ENCODE measurements at places on chromosomes 4 and X.
A peak's percentile ranks its signal among the peaks of the same experiment; 100 is the strongest.

GRCh38 chr4:168577624-168578023, 80.8 kb downstream of the PALLD start:
- no peak for DNase-seq

DNA sequence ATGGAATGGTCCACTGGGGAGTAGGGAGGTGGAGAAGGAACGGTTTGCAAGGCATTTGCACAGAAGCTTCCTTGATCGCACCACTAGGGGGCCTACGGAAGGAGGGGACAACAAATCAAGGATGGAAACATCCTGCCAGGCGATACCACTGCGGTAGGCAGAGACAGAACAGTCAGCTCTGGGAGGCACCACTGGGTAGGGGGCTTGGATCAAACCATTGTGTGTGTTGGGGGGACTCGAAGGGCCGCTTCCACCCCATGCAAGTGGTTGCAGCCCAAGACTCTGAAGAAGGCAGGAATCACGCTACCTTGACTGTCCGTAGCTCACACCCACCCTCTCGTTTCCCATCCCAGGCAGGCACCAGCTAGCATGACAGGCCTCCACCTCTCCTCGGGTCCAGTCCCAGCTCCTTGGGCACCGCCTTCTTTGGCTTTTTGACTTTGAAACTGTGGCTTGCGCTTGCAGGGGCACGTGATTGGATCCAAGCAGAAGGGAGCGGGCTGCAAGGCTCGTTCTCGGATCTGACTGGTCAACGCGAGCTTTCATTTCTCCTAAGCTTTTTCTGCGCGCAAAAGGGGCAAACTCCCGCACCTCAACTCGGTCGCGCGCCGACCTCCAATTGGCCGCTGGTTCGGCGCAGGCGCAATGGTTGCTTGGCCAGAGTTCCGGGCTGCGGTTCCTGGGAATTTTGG, 28.4 kb downstream of the GAGE1 start:
- peak; percentile 9 for DNase-seq

GRCh38 chr4:82747686-82748575, 50.7 kb downstream of the SCD5 start:
- no peak for DNase-seq

- DNase-seq: no peak
Measured at GRCh38 chr4:125115476-125115875, 199.3 kb upstream of the FAT4 start.

DNA sequence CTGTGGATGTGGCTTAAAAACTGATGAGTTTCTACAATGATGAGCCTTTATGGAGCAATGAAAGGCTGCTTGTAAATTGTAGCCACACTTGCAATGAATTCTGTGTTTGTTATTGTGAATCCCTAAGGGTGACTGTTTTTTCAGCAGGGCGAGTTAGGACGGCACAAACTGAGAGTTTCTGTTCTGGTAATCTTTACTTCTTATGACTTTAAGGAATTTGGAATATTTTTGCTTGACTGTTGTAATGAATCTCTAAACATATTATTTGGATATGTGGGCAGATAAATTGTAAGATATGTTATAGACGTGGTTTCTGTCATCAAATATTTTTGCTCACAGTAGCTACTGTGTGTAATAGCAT, 22.2 kb downstream of the RBPJ start:
- DNase-seq: no peak

DNA sequence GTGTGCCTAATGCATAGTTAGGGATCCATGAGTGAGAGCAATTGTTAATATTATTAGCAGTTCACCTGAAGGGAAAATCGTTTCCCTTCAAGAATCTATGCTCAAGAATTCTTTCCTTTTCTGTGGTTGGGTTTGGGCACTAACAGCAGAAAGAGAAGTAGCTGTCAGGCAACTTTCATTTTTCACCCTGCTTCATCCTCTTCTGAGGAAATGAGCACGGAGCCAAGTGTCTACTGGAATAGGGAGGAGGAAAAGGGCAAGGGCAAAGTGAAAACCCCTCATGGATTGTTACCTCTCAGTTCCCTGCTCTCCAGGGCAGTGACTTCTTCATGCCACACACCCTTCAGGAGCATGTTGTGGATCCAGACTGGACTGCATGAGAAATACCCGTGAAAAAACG, 2.6 kb upstream of the HPGDS start:
- no peak for DNase-seq

DNA sequence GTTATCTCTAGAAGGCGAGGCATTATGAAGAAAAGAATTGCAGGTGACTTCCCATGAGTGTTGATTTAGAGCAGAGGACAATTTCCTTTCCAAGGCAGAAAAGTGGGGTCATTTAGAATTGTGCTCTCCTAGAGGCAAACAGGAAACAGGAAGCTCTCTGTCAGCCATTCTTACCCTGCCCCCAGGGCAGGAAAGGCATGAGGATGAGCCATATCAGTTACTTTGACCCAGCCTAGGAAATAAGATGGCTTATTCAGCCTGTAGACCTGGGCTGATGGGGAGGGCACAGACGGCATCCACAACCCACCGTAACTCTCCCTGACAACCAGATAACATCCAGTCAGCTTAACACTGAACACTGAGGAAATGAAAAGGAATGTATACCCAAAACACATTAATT, 88.8 kb upstream of the KDR start:
- no peak for DNase-seq

DNA sequence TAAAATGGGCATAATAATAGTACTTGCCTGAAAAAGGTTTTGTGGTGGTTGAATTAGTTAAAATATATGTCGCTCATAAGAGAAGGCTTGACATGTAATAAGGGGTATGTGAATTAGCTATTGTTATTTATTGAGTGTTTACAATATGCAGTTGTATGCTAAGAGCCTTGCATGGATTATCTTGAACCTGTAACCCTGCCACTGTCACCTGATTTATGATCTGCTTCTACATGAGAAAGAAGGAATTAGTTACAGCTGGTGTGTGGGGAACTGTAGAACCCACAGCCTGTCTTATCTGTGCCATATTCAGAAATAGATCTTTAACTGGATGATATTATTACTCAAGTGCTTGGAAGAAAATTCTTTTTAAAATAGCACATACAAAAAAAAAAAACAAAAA, 227.7 kb downstream of the LDB2 start:
- no peak for DNase-seq

DNA sequence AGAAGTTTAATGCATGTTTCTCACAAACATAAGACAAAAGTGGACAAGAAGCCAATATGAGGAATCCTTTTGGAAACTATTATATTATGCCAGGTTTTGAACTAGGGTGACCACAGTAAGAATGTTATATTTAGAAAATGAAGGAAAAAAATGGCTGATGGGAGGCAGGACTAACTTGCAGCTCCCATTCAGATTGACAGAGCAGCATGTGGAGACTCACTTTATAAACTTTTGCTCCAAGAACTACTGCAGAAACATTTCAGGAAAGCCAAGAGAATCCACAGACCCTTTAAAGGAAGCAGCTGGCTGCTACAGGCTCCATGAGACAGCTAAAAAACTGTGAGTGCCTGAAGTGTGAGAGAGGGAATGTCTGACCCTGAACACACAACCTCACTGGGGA, 738.6 kb upstream of the GRIA3 start:
- no peak for DNase-seq

DNA sequence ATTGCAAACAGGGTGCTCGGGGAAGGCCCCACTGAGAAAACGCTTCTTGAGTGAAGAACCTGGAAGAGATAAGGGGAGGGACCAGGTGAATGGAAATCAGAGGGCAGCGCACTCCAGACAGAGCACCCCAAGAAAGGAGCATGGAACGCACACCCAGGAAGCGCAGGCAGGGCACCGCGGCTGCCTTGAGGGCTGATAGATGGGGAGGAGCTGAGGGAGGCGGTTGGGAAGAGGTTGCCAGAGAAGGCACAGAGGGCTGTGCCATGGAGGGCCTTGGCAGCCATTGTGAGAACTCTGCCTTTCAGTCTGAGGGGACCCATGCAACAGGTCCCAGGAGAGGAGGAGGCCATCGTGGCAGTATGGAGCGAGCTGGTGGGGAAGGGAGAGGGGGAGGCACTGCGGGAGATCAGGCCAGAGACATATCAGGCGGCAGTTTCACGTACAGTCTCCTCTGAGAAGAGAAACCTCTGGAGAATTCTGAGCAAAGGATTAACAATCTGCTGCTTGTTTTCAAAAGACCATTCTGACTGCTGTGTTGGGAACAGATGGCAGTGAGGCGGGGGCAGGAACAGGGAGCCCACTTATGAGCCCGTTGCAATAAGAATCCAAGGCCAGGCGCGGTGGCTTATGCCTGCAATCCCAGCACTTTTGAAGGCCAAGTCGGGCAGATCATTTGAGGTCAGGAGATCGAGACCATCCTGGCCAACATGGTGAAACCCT, 83.7 kb downstream of the PCYT1B start:
- DNase-seq: no peak

DNA sequence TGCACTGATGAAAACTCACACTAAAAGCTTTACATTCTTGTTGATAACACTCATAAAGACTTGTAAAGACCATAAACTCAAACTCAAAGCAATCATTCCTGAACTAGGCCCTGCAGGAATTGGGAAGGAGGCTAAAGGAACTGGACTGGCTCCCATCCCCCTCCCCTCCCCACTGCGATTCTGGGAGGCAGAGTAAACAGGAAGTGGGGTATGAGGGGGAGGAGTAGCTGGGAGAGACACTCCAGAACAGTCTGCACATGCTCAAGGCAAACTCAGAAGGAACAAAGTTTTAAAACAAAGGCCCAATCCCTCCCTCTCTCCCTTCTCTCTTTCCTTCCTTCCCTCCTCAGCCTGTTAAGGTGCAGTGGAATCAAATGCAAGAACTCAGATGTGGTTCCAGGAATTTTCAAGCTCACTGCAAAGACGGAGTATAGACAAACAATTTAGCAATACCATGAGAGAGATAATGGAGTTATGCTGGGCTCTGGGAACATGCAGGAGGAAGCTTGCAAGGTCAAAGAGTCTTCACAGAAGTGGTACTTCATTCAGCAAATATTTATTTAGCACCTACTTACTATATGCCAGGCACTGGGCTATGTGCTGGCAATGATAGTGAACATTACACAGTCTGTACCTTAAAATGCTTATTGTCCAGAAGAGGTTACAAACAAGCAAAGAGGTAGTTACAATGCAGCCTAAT, 15.9 kb downstream of the MID1IP1 start:
- DNase-seq: peak; percentile 71

GRCh38 chr4:188778905-188779304, 639.7 kb downstream of the TRIML1 start:
- DNase-seq: no peak

GRCh38 chr4:128675083-128675482, 134.4 kb upstream of the JADE1 start:
- no peak for DNase-seq

- DNase-seq: peak; percentile 17
Measured at GRCh38 chrX:118225711-118226428, 109.3 kb upstream of the KLHL13 start.

GRCh38 chrX:45385757-45386156, 185.1 kb upstream of the DIPK2B start:
- no peak for DNase-seq

All from NB4 (cell line).